ENCODE measurements at places on chromosomes 3 and 15. TPM values are rescaled to one million over a fixed set of nuclear protein-coding genes. Genes with fewer than 3 reads are reported as not detected.

The SLC12A1 gene
- total RNA-seq: not detected

The MEGF11 gene
- total RNA-seq: not detected

The SYNM gene
- 1.5 TPM for total RNA-seq

The NCEH1 gene
- 8.8 TPM for total RNA-seq

The CYP8B1 gene
- total RNA-seq: not detected

The CHRM5 gene
- not detected for total RNA-seq

The LRRC31 gene
- total RNA-seq: not detected

The ZPLD1 gene
- total RNA-seq: not detected

The CX3CR1 gene
- 0.41 TPM for total RNA-seq

The FOXL2 gene
- 0.14 TPM for total RNA-seq

The KCNMB3 gene
- 1.4 TPM for total RNA-seq

The TMEM207 gene
- not detected for total RNA-seq

The ARRDC4 gene
- total RNA-seq: not detected

The CD86 gene
- 23.4 TPM for total RNA-seq

Measured in activated CD8-positive, alpha-beta memory T cell treated with anti-CD3 and anti-CD28 coated beads, Interleukin-2, amount 10 ng/mL, durations not matched to agents 7 days and 5 days (primary cell).